ENCODE measurements at places on chromosomes 3 and 15. TPM values are rescaled to one million over a fixed set of nuclear protein-coding genes. Genes with fewer than 3 reads are reported as not detected.

The PRR20G gene
- not detected for total RNA-seq

The RASGRP1 gene
- total RNA-seq = not detected

The MASP1 gene
- 0.83 TPM for total RNA-seq

The FBLN2 gene
- total RNA-seq = not detected

The BCHE gene
- not detected for total RNA-seq

The ST8SIA2 gene
- total RNA-seq = 4.8 TPM

The PPP1R14D gene
- not detected for total RNA-seq

The SPATA12 gene
- total RNA-seq = 0.21 TPM

The ACTR8 gene
- 25.3 TPM for total RNA-seq

The TNNC1 gene
- total RNA-seq = 0.33 TPM

The FGF7 gene
- total RNA-seq = 0.50 TPM

The GPR27 gene
- total RNA-seq = 0.56 TPM

The RTP3 gene
- not detected for total RNA-seq

The CHRFAM7A gene
- not detected for total RNA-seq

The SERF2 gene
- 681 TPM for total RNA-seq

The COLQ gene
- total RNA-seq = 0.37 TPM

The XXYLT1 gene
- 12.3 TPM for total RNA-seq

The HSPBAP1 gene
- 20.4 TPM for total RNA-seq

The CISH gene
- 1.8 TPM for total RNA-seq

The SNX22 gene
- 0.17 TPM for total RNA-seq
